DMS53 (cell line): ENCODE measurements at places on chromosomes 3 and 15.

GRCh38 chr15:55254916-55255679 lies 34.5 kb downstream of the RAB27A start:
- no peak for DNase-seq

DNA sequence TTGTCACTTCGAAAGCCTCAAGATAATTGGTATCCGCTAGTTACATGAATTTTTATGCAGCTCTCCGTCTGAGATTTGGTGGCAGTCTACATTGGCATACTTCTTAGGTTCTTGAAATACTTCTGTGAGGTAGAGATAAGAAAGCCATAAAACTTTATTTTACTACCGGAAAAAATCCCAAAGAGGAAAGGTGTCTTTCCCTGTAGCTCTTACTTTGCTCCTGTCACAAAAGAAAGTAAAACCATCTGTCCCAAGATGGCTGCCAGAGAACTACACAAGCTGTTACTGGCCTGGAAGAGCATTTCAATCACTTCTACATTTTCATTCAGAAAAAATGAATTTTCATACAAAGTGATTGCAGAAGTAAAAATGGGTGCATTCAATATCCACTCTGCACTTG lies 214.8 kb upstream of the ST8SIA2 start:
- no peak for DNase-seq

DNA sequence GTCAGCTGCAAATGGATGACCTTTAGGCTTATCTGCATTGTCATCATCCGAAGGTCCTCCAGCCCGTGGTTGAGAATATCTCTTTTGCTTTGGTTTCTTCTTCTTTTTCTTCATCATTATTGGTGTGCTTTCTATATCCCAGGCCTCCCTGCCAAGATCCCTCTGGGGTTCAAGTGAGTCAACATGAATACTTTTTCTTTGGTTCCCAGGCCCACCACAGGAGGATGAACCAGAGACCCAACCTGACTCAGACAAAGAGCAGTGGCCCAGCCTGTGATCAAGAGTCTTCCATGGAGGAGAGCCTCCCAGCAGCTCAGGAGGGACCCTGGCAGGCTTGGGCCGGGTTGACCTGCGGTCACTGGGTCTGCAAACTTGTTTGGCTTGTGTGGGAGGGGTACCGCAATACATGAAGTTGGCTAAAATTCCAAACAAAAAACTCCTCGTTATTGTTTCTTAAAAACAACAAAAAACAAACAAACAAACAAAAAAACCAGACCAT lies 104.2 kb downstream of the MAP4 start:
- no peak for DNase-seq

GRCh38 chr15:70435872-70436271 lies 327.5 kb downstream of the UACA start:
- no peak for DNase-seq

DNA sequence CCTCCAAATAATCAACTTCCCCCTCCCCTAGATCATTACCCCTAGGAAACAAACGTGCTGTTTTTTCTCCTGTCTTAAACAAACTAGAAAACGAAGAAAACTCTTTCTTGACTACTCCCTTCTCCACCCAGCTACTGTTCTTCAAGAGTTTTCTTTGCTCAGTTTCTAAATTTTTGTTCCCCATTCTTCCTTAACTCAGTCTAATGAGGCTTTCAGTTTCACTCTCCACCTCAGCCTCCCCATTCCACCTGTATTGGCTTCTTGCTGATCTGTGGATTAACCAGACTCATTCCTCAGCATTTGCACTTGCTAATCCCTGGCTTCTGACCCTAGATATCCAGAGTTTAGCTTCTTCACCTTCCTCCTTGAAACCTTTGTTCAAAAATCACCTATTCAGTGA lies 26.8 kb downstream of the SERPINI1 start:
- no peak for DNase-seq

GRCh38 chr3:29887451-29887850 lies 606.6 kb downstream of the RBMS3 start:
- DNase-seq, result no peak

GRCh38 chr3:115975353-115975752 lies 352.0 kb downstream of the GAP43 start:
- peak; percentile 86 for DNase-seq

GRCh38 chr3:106745344-106746168 lies 631.7 kb upstream of the CCDC54 start:
- no peak for DNase-seq

- no peak for DNase-seq
Measured at GRCh38 chr3:187519428-187519890, 150.7 kb downstream of the SST start.

DNA sequence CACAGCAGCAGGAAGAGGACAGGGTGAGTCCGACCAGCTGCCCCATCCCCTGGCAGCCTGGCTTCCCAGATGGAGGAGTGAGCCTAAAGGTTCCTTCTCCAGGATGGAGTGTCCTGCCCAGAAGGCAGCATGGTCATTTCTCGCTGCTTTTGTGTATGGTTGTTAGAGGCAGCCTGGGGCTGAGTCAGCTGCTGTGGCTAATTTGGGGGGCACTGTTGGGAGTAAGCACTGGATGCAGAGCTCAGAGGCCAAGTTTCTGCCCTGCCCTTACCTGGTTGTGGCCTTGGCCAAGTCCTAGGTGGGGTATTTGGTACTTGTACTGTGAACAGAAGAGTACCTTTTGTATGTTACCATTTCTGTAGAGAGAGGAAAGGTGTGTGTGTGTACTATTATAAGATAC lies 78.6 kb downstream of the ADAMTS7 start:
- no peak for DNase-seq
